Brain (organoid and tissue), 16 donors: ENCODE measurements at places on chromosomes 6 and 20.

DNA sequence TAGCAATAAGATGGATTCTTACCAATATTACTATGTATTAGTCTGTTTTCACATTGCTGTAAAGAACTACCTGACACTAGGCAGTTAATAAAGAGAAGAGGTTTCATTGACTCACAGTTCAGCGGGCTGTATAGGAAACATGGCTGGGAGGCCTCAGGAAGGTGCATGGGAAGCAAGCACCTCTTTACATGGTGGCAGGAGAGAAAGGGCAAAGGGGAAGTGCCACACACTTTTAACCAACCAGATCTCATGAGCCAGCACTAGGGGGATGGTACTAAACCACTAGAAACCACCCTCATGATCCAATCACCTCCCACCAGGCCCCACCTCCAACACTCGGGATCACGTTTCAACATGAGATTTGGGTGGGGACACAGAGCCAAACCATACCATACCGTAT lies 40.7 kb upstream of the CCDC167 start:
- no peak for DNase-seq

GRCh38 chr6:109738255-109738654 lies 47.2 kb downstream of the FIG4 start:
- no peak for DNase-seq

DNA sequence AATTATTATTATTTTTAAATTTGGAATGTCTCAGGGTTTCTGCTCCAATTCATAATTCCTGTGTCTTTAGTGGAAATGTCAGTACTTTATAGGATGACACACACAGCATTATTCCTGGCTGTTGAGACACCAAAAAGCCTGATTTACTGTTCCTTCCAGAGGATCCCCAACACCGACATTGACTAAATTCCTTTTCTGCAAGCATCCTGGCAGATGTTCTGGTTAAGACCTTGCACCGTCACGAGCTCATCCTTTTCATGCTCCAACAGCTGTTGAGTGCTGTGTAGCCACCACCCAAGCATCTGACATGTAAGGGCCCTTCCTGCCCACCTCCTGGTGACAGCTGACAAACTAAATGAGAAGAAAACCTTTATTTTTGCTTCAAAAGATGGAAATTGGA lies 284.3 kb upstream of the SULF2 start:
- peak; percentile 24 for DNase-seq

- no peak for DNase-seq
Observed at GRCh38 chr6:38978139-38978704, 70.4 kb upstream of the GLP1R start.

DNA sequence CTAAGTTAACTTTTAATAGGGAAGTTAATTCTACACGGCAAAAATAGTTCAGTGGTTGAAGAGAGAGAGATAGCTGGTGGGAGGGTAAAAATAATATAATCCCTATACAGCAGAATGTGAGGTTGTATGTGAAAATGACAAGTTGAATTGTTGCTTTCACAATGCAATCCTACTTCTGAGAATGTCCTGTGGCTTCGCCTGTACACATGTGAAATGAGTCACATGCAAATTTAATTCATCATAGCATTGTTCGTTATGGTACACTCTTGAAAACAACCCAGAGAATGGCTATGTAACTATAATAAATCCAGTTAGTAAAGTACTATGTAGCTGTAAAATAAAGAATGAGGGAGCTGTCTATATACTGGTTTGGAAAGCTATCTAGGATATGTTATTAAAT lies 46.0 kb upstream of the HINT3 start:
- no peak for DNase-seq

DNA sequence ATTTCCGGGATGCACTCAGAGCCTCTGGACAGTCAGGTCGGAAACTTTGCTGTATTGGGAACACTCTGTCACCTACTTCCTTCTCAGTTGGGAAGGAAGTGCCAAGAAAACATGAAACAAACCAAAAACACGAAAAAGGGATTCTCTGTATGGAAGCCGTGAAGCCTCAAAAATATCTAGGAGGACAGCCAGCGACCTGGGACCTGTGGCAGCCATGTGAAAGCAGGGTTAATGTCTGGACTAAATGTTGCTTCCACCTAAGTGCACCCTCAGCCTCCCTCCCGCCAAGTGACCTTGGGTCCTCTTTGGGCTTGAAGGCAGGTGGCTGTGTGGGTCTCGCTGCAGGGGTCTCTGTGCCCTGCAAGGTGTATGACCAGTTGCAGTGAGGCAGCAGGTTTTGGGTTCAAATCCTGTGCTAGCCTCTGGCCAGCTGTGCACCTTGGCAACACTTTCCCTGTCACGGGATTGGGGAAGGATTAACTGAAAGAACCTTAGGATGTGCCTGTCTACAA lies 851 bp downstream of the MAVS start:
- DNase-seq, result no peak

- peak; percentile 62 for DNase-seq
Observed at GRCh38 chr6:147821295-147821897, 312.9 kb downstream of the SAMD5 start.

- no peak for DNase-seq
Observed at GRCh38 chr20:23363257-23363649, 1.3 kb downstream of the GZF1 start.

- DNase-seq, result peak; percentile 65
Observed at GRCh38 chr20:59441860-59442810, 141.7 kb downstream of the EDN3 start.

DNA sequence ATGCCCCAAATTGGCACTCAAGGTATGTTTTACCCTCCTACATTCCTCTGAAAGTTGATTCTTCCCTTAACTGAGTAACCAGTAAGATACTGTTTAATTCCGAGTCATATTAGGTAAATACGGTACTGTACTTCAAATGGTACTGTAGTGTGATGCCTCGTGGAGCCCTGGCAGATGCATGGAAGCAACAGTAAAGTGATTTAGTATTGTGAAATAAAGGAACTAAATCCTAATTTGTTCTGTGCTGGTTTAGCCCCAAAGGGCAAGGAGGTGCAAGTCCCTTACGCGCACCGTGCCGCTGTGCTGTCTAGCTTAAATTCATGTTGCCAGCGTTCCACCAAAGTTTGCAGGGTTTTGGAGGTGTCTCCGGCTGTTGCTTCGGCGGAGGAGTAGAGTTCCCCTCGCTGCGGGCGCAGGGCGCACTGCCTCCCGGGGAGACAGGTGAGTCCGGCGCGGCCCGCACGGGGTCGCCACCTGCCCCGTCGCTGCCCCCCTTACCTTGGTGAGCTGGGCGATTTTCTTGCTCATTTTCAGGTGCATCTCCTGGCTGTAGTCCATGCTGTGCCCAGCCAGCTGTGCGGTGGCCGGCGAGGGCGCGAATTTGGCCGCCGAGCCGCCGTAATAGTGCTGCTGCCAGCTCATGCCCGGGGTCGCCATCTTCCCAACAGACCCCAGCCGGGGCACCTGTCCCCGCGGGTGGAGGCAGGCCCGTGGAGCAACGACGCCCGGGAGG lies 655 bp downstream of the FAM184A start:
- peak; percentile 53 for DNase-seq

- DNase-seq, result no peak
Observed at GRCh38 chr6:20473518-20473917, 60.7 kb upstream of the CDKAL1 start.

GRCh38 chr20:43323592-43323991 lies 133.9 kb upstream of the PTPRT start:
- no peak for DNase-seq

DNA sequence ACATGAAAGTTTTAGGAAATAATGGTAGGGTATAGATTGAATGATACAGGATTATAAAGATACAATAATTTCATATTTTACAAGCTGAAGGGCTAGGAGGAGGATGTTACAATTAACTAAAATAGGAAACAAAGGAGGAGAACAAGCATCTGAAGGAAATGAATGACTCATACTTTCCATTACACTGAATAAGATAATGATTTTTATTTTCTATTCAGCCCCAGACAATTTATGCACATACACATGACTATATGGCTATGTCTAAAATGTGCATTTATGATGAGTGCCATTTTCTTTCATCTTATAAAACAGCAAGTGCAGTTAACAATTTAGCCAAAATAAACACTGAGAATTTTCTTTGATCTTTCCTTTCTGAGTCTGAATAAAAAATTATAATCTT lies 994.6 kb upstream of the ADGRB3 start:
- DNase-seq, result no peak

DNA sequence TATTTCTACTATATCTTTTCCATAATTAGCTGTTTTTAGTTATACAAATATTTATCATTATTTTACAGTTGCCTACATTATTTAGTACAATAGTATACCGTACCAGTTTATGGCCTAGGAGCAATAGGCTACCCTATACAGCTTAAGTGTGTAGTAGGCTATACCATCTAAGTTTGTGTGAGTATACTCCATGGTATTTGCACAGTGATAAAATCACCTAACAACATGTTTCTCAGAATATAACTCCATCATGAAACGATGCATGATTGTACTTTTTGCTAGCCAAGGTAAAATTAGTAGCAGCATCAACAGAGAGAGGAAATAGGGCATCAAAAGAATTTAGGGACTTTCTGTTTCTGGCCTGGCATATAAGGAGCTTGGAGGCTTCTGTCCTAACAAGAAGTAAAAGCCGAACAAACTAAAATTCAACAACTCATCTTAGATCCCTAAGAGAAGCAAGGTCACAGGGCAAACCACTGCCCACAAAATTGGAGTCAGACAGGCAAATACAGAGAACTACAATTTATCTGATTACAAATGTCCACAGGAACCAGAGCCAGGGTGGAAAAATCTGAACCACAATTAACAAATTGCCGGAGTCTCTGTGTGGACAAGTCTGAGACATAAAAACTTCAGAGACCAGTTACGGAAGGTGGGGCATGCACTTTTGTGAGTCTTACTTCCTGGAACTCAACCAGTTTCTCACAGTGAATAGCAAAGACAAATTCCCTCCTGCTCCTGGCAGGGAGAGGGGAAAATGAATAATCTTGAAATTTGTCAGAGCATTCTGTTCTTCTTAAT lies 671.4 kb downstream of the RFPL4B start:
- DNase-seq, result no peak

DNA sequence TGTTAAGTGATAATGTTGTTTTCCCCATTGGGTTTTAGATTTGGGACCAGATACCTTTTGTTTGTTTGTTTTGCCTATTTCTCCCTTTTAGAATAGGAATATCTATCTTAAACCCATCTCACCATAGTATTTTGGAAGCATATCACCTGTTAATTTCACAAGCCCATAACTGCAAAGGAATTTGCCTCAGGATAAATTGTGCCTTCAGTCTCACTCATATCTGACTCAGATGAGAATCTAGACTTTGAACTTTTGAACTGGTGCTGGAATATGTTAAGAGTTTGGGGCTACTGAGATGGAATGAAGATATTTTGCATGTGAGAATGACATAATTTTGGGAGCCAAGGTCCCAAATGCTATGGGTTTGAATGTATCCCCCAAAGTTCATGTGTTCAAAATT lies 607.4 kb downstream of the HACE1 start:
- DNase-seq, result no peak

GRCh38 chr6:9484091-9484490 lies 930.8 kb downstream of the TFAP2A start:
- DNase-seq, result no peak

DNA sequence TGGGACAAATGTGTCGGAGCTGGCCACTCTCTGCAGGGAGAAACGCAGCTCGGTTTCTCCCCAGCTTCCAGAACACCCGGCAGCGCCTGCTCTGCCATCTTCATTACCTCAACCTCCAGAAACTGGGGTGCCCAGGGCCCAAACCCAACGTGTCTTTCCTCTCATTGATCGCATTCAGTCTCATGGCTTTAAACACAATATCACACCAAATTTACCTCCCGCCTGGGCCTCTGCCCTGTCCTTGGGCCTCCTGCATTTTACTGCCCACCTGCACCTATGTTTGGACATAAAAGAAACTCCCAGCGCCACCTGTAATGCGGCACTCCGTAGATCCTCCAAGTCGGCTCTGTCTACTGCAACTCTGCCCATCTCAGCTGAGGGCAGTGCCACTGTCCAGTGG lies 22.2 kb downstream of the SERPINB6 start:
- no peak for DNase-seq

GRCh38 chr6:21188505-21189223 lies 404.9 kb upstream of the SOX4 start:
- no peak for DNase-seq

- DNase-seq, result peak; percentile 54
Observed at GRCh38 chr6:6619021-6619794, 30.7 kb downstream of the LY86 start.

DNA sequence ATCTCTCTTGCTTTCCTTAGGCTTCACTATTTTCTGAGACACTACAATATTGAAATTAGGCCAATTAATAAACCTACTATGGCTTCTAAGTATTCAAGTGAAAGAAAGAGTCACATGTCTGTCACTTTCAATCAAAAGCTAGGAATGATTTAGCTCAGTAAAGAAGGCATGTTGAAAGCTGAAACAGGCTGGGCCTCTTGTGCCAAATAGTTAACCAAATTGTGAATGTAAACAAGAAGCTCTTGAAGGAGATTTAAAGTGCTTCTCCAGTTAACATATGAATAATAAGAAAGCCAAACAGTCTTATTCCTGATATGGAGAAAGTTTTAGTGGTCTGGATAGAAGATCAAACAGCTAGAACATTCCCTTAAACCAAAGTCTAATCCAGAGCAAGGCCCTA lies 236.3 kb downstream of the OTOR start:
- DNase-seq, result no peak

GRCh38 chr6:74404366-74404765 lies 708.4 kb downstream of the CD109 start:
- no peak for DNase-seq

DNA sequence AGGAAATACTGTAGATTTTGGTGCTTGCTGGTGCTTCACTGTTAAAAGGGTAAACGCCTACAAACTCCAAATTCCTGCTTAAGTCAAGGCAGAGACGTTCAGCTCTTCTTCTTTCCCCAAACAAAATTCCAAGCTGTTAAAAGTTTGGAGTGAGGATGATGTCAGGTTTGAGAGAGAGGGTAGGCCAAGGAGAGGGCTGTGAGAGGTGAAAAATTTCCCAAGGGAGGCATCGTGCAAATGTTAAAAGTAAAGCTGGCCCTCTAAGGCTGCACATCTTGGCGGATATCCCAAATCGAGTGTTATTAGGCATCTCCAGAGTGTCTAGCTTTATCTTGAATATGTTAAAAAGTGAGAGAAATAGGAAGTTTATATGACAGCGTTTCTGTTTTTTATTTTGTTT lies 651.8 kb downstream of the QKI start:
- DNase-seq, result no peak

DNA sequence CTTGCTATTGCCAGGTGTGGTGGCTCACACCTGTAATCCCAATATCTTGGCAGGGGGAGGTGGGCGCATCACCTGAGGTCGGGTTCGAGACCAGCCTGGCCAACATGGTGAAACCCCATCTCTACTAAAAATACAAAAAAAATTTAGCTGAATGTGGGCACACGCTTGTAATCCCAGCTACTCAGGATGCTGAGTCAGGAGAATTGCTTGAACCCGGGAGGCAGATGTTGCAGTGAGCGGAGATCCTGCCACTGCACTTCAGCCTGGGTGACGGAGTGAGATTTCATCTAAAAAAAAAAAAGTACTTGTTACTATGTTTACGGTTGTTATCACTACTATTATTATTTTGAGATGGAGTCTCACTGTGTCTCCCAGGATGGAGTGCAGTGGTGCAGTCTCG lies 3.0 kb downstream of the PPT2 start:
- DNase-seq, result no peak

DNA sequence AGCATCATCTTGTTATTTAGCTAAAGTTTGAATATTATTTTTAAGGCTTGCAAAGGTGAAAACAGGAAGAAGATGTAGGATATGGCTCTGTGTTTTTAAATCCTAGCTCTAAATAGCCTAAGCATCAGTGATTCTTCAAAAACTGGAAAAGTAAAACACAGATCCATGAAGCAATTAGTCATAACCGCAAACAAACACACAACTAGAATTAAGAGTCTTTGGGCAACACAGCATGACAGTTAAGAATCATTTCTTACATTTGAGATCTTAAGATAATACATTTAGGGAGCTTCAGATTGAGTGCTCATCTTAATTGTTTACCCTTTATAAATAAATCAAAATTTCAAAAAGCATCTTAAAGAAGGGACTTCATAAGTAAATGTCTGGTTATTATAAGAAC lies 115.8 kb upstream of the MAP7 start:
- DNase-seq, result no peak
